ENCODE measurements at places on chromosomes 3 and 15. TPM values are rescaled to one million over a fixed set of nuclear protein-coding genes. Genes with fewer than 3 reads are reported as not detected.

- no peak for DNase-seq
These were observed 15.6 kb downstream of the CSNK1G1 start for GRCh38 chr15:64340355-64340754.

- DNase-seq: no peak
These were observed 40.0 kb downstream of the FOXP1 start for GRCh38 chr3:71543371-71544016.

DNA sequence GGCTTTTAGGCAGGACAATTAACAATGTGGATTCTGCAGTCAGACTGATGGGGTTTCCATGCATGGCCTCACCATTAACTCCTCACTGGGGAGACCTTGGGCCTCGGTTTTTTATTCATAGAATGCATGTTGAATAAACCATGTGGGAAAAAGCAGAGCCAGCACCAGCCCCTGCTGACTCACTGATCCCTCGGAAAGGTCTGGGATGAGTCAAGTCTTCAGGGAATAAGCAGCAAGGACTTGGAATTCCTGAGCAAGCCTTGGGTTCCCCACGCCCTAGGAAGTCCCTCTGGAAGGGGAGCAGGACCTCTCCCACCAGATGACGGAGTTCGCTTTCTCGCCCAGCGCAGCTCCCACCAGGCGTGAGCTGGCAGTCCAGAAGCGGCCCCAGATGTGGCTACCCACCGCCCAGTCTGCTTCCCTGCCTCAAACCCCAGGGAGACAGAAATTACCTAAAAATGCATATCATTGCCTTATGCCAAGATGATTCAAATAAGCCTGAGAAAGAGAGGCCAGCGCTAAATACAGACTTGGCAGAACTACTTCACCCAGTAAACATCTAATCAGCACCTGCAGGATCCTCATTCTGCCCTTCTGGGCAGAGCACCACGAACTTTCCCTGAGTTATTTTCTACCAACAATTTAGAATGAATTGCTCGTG is 45.4 kb downstream of the BTD start:
- DNase-seq: peak; percentile 94

DNA sequence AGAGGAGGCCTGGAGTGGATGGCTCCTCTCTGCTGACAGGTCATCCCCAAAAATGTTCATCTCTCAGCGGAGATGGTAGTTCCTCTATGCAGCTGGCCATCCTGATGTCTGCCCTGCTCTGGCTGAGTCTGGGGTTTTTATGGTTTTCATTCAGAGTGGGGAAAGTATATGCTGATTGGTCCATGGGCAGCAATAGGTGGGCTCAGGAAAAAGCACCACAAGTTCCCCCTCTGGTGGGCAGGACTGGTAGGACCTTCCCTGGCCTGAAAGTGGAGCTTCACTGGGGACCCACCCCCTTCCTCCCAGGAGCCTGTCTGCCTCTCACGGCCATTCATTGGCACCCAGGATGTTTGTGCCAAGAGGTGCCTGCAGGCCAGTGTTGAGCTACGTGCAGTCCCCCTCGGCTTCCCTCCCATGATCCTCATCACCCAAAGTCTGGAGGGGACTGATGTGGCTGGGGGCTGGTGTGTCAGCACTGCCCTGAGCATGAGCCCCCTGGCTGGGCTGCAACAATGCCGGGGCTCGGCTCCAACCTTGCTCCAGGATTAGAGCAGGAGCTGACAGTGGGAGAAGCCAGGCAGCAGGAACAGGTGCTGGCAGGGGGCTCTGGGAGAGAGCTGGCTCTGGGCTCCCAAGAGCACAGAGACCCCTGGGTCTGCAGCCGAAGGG is 13.1 kb upstream of the BLOC1S6 start:
- peak; percentile 30 for DNase-seq

DNA sequence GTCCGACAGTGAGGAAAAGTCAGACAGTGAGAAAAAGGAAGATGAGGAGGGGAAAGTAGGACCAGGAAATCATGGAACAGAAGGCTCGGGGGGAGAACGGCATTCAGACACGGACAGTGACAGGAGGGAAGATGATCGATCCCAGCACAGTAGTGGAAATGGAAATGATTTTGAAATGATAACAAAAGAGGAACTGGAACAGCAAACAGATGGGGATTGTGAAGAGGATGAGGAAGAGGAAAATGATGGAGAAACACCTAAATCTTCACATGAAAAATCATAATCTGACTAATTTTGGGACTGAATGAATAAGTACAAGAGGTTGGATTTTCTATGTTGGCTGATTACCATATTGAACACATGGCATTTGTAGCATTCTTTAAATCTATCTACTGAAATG is 26.2 kb downstream of the SEC62 start:
- no peak for DNase-seq

- no peak for DNase-seq
These were observed 80.3 kb upstream of the CCDC80 start for GRCh38 chr3:112721231-112721630.

DNA sequence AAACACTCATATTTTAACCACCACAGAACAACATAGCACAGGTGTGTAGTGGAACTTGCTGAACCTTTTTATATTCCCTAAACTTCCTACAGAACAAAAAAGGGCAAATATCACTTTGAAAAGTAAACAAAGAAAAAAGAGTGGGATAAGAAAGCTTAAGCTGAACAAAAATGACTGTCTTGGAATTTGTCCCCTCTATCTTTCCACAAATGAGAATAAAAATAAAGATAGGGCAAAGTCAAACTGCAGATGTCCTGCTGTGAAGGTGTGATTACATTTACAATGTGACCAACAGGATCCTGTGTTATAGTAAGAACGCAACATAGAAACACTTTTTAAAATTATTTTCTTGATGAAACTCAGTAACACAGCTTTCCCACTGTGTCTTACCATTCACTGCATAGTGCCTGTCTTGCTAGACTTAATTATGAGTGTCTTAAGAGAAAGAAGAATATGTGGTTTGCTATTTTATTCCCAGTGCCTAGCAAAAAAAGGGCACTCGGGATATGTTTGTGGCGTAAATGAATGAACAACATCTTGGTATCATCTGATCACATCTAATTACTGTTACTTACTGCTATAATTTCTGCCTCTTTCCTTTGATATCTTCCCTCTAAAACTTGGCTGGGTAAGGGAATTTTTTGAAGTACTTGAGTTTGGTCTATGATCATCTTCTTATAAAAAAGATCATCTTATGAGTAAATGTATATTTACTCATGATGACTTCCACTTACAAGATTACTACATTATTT is 67.5 kb downstream of the DENND4A start:
- DNase-seq: no peak

DNA sequence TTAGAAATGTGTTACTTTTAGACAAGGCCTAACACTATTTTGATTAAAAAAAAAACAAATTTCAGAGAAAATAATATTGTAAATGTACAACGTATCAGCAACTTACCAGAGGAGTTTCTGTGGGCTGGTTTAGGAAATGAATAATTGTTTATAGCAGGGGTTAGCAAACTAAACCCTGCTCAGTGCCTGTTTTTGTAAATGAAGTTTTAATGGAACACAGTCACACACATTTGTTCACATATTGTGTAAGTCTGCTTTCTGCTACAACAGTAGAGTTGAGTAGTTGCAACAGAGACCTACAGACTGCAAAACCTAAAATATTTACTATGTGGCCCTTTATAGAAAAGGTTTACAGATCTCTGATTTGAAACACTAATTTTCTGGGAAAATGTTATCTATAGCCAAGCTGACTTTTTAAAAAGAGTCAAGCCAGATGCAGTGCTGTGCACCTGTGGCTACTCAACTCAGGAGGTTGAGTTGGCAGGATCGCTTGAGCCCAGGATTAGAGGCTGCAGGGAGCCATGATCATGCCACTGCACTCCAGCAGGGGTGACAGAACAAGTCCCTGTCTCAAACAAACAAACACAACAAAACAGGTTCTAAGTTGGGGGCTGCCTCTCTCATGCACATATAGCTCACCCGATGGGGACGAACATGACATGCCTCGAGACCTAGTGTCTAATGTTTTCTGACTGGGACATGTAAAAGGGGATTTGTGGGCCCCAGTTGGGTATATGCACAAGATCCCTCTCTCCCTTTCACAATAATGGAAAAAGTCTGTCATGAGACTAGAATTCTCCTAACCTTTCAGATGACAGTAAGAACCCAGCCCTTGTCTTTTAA is 182.5 kb downstream of the TNIK start:
- no peak for DNase-seq

- no peak for DNase-seq
These were observed 18.6 kb downstream of the MAP3K13 start for GRCh38 chr3:185381320-185382058.

The POC1A gene
- 14.2 TPM for total RNA-seq

The GOLGA8N gene
- 0.69 TPM for total RNA-seq

The LIPC gene
- total RNA-seq: not detected

The EXD1 gene
- not detected for total RNA-seq
